ENCODE measurements at places on chromosomes 16 and 17. TPM values are rescaled to one million over a fixed set of nuclear protein-coding genes. Genes with fewer than 3 reads are reported as not detected.

The SDK2 gene
- total RNA-seq: 17.2 TPM

The RAP1GAP2 gene
- total RNA-seq: 28.0 TPM

The ADAM11 gene
- total RNA-seq: 1.6 TPM

The CXCL16 gene
- 0.27 TPM for total RNA-seq

The MYH10 gene
- 38.8 TPM for total RNA-seq

The ABCA5 gene
- 9.2 TPM for total RNA-seq

The ZNF267 gene
- total RNA-seq: 12.9 TPM

The TBC1D3K gene
- not detected for total RNA-seq

The SMIM22 gene
- total RNA-seq: not detected

The C1QTNF8 gene
- not detected for total RNA-seq

The TBC1D26 gene
- not detected for total RNA-seq

The C17orf107 gene
- 18.3 TPM for total RNA-seq

The CBFA2T3 gene
- total RNA-seq: 32.0 TPM

The SLFN14 gene
- 0.27 TPM for total RNA-seq

The TIMP2 gene
- total RNA-seq: 29.6 TPM

The KRTAP1-1 gene
- not detected for total RNA-seq

The ARHGDIA gene
- 206 TPM for total RNA-seq

The CX3CL1 gene
- total RNA-seq: under 0.01 TPM

The KRTAP9-4 gene
- total RNA-seq: not detected

The STH gene
- total RNA-seq: not detected

The KNOP1 gene
- total RNA-seq: 4.3 TPM

The HOXB7 gene
- total RNA-seq: 0.54 TPM

The SOST gene
- not detected for total RNA-seq

The NFE2L1 gene
- 39.0 TPM for total RNA-seq
